Pancreas (tissue), 10 donors: ENCODE measurements at places on chromosomes 5 and 9. TPM values are rescaled to one million over a fixed set of nuclear protein-coding genes. Genes with fewer than 3 reads are reported as not detected.

ZBTB26 gene
- total RNA-seq, result 3.0 TPM

SHB gene
- total RNA-seq, result 23.5 TPM

DNA sequence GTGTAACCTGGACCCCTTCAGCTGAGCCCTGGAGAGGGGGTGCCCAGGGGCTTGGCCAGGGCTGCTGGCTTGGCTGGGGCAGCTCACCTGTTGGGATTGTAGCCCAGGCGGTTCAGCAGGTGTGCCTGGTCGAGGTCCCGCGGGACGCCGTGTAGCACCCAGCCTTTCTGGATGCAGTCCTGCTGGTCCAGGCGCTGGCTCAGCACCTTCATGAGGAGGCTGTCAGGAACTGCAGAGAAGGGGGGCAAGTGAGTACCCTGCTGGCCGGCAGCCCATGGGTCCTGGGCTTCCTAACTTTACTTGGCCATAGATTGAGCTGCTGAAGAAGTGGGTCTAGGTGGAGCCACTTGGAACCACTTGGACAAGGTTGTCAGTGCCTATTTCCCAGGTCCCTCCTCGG, 85.5 kb downstream of the AK8 start:
- no peaks in the 10 kb centered on the region for H3K27me3 ChIP-seq
- H3K27ac ChIP-seq, result no peak overlapping the region
- H3K36me3 ChIP-seq, result no peaks in the 10 kb centered on the region
- H3K4me1 ChIP-seq, result no peaks in the 10 kb centered on the region
- no peak for DNase-seq

- no peaks in the 10 kb centered on the region for H3K27me3 ChIP-seq
- H3K36me3 ChIP-seq, result no peaks in the 10 kb centered on the region
- no peak overlapping the region for H3K27ac ChIP-seq
- peak; percentile 49 for DNase-seq
- no peaks in the 10 kb centered on the region for H3K4me1 ChIP-seq
- no peak overlapping the region for H3K4me3 ChIP-seq
Observed at GRCh38 chr9:134695144-134695543, 53.5 kb downstream of the COL5A1 start.

DNA sequence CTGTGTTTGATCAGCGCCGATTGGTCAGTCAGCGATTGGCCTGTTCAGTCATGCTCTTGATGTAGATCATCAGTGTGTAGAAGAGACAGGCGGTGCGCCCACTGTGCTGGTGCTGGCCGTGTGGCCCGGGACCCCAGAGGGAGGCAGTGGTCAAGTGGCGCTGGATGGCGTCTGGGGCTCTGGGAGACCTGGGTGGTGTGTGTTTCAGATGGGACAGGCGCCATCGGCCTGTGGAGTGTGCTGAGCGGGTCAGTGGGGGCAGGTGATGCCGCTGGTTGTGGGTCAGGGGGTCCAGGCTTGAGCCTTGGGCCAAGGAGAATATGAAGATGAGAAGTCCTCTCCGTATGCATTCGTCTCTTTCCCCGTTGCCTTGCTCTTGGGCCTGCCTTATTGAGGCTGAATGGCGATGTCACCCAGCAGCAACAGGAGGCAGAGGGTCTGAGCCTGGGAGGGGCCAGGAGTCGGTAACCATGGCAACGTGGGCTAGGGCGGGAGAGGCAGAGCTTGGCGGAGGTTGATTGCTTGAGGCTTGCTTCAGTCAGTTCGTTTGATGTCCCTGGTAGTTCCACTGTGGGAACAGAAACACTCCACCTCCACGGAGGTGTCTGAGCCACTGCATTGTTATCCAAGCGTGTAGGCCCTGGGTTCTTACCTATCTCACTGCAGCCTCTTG, 117.8 kb upstream of the CACNA1B start:
- no peaks in the 10 kb centered on the region for H3K4me1 ChIP-seq
- H3K4me3 ChIP-seq, result no peak overlapping the region
- DNase-seq, result no peak
- H3K36me3 ChIP-seq, result peaks cover 10% of the 10 kb centered on the region
- no peaks in the 10 kb centered on the region for H3K27me3 ChIP-seq
- H3K27ac ChIP-seq, result no peak overlapping the region

DNA sequence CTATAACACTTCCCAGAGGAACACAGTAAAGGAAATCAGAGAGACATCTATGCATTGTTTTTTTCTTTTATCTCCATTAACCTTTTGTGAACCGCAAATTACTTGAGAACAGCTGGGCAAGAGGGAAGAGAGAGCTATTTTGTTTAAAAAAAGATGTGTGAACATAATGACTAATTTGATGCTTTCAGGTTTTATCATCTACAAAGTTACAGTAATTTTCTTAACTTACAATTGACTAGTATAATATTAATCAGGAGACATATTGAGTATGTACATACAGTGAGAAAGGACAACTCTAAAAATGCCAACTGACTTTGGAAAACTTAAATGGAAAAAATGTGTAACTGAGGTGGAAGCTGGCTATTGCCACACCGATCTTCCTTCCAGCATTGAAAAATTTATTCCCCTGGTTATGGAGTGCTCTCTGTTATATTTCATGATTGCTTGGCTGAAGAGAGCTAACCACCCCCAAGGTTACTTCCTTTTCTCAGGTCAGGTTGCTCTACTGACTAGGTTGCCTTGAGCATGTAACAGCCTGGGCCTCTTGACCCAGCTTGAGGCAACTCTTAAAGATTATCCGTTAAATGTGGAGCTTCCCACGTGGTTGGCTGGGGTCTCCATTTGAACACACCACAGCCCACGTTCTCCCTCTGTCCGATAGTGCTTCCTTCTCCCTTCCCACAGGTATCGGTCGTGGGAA, 62.6 kb upstream of the C6 start:
- no peaks in the 10 kb centered on the region for H3K27me3 ChIP-seq
- H3K27ac ChIP-seq, result no peak overlapping the region
- DNase-seq, result no peak
- no peaks in the 10 kb centered on the region for H3K36me3 ChIP-seq
- no peaks in the 10 kb centered on the region for H3K4me1 ChIP-seq
